ENCODE measurements at places on chromosomes 11 and 22.

DNA sequence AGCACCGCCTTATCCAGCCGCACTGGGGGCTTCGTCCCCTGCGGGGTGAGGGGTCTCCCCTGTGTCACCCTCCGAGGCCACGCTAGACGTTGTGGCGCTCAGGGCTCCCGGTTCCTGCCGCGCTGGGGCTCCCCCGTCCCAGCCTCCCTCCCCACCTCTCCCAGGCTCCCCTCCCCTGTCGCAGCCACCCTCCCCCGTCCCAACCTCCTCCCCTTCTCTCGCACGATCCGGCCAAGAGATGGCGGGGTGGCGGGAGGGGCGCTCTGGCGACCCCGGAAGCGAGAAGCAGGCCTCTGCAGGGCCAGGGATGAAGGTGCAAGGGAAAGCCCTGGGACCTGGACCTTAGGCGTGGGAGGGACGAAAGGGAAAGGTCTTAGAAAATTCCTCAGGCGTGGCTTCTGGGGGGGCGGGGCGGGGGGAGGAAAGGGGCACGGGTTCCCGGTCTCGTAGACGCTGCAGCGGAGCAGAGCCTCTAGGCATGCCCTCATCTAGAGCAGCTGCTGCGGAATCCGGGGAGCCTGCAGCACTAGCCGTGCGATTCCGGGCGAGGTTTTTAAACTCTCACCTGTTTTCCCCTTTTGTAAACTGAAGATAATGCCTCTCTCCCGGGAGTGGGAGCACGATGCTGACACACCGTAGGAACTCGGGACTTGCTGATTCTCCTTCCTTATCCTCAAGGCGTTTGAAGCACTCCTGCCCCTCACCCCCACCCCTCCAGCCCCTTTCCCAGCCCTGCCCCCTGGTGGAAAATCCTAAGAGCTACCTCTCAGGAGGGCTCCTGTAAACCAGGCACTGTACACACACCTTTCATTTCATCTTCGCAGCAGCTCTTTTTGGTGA, 14.4 kb downstream of the KCNJ5 start:
- no peak for DNase-seq

DNA sequence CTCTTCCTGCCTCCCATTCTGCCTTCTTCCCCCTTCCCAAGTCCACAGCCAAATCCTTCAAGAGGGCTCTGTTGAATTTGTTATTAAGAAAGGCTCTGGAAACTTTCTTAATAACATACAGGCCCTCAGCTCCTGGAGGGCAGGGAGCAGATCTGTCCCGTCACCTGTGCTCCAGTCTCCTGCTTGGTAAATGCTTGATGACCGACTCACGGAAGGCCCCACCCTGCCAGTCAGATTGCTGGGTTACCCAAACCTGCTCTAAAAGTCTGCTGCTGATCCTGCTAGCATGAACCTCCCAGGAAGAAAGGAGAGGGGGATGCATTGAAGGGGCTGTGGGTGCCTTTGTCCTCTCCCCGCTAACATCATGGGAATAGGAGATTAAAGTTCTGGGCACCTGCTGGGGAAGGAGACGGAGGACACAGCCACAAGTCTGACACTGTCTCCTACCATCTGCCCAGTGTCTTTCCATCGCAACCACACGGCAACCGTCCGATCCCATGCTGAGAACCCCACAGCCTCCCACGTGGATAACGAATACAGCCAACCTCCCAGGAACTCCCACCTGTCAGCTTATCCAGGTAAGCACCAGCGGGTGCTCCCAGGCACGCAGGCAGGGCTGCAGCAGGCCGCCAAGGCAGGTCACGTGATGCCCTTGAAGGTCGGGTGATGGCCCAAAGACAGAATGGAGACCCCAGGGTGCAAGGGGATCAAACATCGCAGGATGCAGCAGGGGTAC, 22.5 kb downstream of the CD5 start:
- no peak for DNase-seq

GRCh38 chr11:66541892-66542291, 4.0 kb downstream of the ZDHHC24 start:
- no peak for DNase-seq

DNA sequence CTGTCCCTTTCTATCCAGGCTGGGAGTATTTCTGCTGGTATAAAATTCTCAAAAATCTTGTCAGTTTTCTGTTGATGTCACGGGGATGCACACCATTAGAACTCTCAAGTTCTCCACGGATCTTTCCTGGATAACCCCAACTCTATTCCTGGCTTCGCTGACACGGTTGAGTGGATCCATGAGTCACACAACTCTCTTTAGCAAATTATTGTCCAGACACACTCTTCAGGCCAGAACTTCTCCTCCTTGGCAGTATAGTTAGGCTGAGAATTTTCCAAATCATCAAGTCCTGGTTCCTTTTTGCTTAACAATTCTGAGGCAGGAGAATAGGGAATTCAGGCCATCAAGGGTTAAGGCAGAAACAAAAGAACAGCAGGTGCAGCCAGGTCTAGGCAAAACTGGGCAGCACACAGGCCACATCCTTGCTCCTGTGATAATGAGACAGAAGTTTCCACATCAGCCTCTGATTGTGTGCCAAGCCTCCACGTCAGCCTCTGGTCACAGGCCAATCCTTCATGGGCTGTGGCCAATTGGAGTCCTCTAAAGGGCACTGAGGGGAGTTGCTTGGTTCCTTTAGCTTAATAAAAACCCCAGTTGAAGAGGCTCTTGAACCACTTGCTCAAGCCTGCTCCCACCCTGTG, 5.7 kb upstream of the ACAT1 start:
- peak; percentile 82 for DNase-seq

DNA sequence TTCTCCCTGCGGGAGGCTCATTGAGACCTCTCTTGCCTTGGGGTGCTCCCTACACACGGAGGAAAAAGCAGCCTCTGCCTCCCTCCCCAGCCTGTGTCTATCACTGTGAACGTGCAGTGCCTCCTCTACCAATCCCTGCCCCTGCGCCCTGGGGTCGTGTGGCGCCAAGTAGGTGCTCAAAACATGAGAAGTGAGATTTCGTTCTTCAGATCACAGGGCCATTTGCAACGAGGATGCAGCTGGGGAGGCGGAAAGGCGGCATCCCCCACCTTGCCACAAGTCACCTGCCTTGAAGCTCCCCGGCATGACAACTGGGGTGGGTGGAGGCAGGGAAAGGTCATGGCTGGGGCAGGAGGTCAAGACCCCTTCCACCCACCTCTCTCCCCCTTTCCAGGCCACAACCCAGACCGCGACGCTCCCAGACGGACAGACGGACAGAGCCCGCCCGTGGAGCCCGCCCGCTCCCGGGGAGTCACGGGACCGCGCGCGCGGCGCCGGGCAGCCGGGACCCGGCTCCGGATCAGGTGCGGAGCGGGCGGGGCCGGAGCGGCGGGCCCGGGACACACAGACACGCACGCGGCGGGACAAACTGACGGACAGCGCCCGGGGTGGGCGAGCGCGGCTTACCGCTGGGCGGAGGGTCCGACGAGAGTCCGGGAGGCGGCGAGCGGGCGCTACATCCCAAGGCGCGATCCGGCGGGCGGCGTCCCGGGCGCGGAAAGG, 485 bp downstream of the KCNJ4 start:
- DNase-seq, result no peak

- no peak for DNase-seq
Observed at GRCh38 chr22:44455151-44455962, 42.7 kb downstream of the RTL6 start.

DNA sequence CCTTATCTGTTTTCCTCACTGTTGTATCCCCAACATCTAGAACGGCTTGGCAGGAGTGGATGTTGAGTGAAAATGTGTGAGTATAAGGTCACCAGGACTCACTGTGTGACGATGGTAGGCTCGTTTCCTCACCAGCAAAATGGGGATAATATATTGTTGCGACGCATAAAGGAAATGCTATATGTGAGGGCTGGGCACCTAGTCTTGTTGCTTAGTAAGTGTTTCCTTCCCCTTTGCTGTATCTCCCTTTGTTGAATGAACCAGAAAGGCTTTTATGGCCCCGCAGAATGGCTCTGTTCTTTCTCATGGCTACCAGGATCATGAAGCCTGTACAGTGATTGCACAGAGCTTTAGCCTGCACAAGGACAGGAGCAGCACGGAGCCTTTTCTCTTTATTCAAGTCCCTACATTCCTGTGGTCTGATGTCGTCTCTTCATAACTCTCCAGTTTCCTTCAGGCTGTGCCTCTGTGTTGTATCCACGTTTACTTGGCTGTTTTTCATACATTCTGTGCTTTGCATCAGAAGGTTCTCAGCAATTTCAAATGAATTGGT, 5.4 kb downstream of the TNRC6B start:
- DNase-seq, result peak; percentile 92

- peak; percentile 75 for DNase-seq
Observed at GRCh38 chr22:20885557-20886323, 26.9 kb downstream of the SNAP29 start.

GRCh38 chr22:18108187-18108586, 2.4 kb upstream of the TUBA8 start:
- no peak for DNase-seq

- peak; percentile 74 for DNase-seq
Observed at GRCh38 chr11:5600374-5600851, 4.0 kb downstream of the TRIM6 start.

DNA sequence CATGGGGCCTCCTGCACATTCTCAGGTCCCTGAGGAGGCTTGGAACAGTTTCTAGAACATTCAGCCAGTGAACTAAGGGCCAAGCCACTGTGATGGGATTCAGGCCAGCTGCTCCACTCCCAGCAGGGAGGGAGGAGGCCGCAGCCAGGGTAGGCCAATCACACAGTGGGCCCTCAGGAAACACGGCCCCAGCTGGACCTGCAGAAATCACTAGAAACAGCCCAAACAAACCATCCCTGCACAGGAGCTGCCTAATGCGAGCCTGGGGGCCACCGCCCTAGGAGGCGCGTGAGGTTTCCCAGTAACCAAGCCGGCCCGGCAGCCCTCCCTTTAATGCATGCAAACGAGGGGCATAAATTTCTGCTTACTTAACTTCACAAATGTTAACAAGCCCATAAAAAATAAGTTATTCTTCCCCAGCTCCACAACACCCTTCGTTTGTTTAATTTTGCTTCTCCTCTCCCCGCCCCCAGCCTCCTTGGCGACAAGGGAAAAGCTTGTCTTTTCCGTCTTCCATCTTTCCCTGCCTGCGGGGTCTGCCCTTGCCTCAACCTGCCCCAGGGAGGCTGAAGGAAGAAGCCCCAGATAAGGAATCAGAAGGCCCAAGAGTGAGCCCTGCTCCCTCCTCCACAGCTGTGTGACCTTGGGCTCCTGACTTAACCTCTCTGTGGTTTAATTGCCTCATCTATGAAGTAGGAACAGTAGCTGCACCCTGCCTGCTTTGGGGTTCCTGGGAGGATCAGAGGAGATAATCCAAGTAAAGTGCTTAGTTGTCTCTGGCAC, 25.7 kb downstream of the ELFN2 start:
- DNase-seq, result peak; percentile 47

- DNase-seq, result no peak
Observed at GRCh38 chr22:34943830-34944229, 122.1 kb upstream of the ISX start.

DNA sequence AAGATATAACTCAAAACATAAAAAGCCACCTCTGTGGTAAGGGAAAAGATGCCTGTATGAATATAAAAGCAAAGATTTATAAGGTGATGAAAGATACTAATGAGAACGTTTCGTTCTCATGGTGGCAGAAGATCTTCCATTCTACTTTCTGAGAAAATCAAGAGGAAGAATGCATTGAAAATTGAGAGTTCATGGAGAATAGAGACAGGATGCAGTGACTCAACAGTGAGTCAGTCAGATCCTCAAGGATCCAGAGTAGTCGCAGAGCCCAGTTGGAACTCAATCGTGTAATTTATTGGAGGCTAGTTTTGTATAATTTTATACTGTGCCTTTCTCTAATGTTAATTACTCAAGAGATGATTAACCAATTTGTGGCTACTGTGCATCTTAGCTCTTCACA, 73.3 kb downstream of the ENTHD1 start:
- DNase-seq, result peak; percentile 74

DNA sequence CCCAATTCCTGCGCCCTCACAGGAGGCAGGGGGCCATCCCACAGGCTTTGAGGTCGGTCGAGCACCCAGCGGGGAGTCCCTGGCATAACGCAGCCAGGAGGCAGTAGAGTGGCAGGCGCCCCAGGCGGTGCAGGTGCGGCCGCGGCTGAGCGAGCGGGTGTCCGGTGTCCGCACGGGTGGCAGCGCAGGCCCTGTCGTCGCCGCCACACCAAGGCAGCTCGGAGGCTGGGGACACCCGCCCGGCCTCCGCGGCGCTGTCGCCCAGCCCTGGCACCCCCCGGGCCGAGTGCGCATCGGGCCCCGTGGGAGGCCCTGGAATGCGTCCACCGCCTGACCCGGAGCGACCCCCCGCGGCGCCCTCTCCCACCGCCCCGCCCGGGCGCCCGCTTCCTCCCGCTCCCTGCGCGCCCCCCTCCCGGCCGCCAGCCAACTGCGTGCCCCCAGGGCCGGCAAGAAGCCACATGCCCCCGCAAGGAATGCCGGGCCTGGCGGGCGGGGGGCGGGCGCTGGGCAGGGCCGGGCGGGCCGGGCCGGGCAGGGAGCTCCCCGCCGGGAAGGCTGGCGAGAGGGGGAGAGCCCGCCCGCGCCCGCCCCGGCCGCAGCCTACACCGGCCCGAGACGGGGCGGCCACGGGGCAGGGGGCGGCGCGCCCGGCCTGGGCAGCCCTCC, 33.9 kb downstream of the PRDM11 start:
- DNase-seq, result no peak

- no peak for DNase-seq
Observed at GRCh38 chr11:68386331-68386978, 74.1 kb downstream of the LRP5 start.

DNA sequence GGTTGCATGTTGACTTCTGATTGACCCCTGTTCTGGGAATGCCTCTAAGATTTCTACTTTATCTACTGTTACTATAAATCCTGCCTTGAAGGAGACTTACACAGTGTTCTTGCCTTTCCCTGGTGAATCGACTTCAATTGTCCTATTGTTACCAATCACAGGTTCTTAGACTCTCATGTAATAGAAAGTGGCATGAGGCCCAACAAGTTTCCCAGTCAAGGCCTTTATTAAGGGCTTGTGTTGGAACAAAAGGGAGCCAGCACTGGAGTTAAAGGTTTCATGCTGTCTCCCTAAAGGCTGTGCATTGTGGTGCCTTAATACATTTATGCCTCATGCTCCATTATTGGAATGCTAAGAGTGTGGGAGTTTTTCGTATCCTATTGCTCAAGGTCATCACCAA, 23.3 kb downstream of the MS4A2 start:
- DNase-seq, result no peak

DNA sequence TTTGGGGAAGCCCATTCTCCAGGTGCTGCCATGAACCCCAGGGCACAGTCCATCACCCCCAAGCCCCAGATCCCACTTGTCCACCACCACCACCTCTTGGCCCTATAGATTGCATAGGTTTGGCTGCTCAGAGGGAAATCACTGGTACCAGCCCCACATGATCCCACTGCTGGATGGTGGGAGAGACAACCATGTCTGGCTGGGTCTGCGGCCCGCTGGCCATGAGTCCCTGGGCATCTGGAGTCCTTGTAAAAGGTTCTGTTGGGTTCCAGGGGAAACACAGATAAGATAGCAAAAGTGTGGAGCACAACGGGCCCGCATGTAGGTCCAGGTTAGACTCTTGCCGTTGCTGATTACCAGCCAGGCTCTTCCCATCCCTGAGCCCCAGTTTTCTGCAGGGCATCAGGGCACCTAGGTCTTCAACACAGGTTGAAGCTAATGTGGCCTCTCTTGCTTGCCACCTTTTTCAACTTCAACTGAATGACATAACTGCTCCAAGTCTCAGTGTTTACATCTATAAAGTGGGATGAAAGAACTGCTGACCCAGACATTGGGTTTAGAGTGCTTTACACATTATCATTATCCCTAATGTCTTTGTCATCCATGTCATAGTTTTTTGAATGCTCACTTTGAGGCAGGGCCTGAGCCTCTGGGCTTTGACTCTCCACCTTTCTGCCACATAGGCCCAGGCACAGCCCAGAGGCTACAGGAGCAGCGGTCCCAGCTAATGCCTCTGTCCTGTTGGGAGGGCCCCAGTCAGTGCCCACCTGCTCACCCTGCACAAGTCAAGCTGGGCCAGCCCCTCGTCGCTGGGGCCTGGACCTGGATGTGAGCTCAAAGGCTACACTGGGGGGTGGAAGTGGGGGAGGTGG, 1.0 kb upstream of the TANGO2 start:
- no peak for DNase-seq
